ENCODE measurements at places on chromosomes 16 and 17.
A peak's percentile ranks its signal among the peaks of the same experiment; 100 is the strongest.

DNA sequence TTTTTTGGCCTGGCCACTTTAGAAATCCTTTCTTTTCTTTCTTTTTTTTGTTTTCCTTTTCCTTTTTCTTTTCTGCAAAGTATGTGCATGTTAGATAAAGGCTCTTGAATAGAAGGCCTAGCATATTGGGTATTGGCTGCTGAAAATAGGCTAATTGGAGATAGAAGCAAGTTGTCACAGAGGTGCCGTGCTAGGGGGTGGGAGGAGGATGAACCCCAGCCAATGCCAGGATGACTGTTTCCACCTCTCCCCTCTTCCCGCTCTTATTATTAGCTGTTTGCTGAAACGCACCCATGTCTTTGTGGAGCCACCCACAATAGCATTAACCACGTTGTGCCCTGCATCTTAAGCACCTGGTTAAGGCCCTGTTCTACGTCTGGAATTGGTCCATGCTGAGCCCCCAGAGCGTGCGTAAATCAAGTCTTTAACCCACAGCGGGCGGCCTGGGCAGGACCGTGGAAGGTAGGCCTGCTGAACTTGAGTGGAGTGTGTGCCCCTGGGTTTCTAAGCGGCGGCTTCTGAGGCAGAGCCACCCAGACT is 123.6 kb downstream of the MSI2 start:
- DNase-seq = no peak

- no peak for DNase-seq
Measured at GRCh38 chr16:19175492-19176262, 7.6 kb downstream of the SYT17 start.

GRCh38 chr16:24052329-24053098 is 203.6 kb upstream of the CACNG3 start:
- no peak for DNase-seq

DNA sequence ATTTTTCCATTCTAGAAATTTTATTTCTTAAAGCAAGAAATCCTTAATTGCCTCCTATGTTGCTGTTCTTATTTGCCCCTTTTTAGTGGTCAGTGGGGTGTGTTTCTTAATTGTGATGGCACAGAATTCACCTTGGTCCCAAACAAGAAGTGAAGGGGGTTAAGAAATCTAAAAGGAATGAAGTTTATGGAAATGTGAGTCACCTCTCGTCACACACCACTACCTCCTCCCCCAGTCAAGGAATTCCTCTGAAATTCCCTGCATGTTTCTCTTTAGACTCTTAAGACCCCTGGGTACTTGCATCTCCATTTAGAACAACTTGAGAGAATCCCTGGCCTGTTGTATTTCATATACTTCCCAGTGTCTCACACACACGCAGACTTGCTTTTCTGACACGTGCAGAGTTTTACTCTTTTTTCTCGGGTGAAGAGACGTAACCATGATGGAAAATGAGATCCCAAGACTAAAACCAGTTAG is 247.4 kb downstream of the PRKCA start:
- DNase-seq = no peak

DNA sequence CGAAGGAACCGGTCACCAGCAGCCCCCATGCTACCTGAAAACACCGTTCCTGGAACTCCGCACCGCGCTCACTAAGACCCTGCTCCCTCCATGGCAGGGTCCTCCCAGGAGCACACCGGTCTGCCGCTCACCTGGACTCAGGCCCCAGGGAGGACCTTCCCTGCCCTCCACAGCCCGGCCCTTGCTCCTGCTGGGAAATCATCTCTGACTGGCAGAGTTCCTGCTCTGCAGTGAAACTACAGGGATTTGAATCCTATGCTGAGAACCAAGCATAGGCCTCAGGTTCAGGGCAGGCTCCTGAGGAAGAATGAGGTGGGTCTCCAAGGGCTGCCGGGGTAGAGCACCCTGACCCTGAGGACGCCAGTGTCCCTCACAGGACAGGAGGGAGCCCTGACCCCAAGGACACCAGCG is 88.5 kb downstream of the KCNJ12 start:
- DNase-seq = no peak

GRCh38 chr17:72996791-72997190 is 95.7 kb downstream of the SLC39A11 start:
- DNase-seq = no peak

DNA sequence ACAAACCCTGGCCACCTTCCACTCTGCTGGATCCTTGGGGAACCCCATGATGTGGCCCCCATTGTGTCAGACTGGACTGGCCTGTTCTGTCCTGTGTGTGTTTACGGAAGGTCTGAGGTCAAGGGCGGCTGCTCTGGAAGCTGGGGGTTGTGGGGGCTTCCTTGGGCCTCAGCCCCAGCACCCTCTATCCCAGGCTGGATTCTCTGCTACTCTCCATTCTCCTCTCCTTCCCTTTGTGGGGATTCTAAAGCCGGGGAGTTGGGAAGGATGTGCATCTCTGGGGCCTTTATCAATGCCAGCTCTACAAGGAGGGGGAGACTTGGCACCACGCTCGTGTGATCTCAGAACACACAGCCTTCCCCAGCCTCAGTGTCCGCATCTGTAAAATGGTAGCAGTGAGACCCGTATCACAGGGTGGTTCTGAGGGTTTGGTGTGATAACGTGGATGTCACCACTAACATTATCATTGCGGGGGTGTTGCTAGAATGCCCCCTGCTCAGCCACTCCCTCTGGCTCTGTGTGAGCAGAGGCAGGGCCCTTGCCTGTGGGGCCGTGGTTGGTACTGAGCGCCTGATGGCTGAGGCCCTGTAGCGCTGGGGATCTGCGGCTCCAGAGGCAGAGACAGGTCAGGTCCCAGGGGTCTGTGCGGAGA is 18.1 kb downstream of the ADGRG1 start:
- DNase-seq = peak; percentile 40

GRCh38 chr17:41049110-41049509 is 2.0 kb upstream of the KRTAP2-1 start:
- DNase-seq = no peak

DNA sequence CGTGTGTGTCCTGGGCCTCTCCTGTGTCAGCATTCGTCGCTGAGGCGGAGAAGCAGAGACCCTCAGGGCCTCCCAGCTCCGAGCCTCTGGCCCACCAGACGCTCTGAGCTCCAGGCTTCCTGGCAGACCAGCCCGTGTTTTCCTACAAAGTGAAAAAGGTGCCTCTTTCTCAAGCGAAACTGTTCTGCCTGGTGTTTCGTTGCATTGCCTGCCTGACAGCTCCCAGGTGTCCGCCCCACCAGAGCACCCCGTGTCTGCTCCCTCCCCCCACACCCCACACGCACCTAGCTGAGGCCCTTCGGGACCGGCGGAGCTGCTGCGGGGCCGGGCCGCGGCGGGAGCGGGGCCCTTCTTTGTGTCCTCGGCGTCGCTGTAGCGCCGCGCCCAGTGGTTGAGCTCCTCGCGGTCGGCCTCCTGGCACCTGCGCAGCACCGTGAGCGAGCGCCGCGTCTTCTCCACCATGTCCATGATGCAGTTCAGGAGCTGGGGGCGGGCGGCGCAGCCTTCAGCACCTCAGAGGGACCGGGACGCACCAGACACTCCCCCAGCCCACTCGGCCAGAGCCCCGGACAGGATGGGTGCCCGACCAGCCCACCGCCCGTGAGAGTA is 14.7 kb upstream of the PABPN1L start:
- no peak for DNase-seq

DNA sequence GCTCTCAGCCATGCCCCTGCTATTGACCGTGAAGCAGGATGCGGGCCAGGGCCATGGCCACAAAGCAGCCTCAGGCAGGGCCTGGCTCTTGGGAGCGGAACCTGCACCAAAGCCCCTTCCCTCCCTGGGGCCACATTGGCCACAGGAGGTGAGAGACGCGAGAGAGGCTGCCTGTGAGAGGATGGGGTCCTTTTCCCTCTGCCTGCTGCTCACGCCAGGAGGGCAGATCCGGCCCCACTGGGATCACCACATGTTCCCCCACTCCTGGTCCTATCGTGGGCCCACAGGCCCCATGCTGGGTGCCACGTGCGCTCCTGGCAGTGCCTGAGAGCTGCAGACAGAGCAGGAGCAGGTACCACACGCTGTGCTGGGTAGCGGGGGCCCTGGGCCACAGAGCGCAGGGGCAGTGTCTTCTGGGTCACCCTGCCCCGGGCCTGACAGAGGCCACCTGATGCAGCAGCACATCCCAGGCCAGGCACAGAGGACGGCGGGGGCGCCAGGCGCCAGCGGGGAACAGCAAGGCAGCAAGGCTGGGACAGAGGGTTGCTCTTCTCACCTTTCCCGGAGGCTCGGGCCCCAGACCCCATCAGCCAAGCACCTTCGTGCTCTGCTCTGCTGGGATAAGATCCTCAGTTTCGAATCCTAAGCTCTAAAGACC is 9.2 kb upstream of the NUDT16L1 start:
- no peak for DNase-seq

- no peak for DNase-seq
Measured at GRCh38 chr16:83027973-83028372, 401.2 kb downstream of the CDH13 start.

DNA sequence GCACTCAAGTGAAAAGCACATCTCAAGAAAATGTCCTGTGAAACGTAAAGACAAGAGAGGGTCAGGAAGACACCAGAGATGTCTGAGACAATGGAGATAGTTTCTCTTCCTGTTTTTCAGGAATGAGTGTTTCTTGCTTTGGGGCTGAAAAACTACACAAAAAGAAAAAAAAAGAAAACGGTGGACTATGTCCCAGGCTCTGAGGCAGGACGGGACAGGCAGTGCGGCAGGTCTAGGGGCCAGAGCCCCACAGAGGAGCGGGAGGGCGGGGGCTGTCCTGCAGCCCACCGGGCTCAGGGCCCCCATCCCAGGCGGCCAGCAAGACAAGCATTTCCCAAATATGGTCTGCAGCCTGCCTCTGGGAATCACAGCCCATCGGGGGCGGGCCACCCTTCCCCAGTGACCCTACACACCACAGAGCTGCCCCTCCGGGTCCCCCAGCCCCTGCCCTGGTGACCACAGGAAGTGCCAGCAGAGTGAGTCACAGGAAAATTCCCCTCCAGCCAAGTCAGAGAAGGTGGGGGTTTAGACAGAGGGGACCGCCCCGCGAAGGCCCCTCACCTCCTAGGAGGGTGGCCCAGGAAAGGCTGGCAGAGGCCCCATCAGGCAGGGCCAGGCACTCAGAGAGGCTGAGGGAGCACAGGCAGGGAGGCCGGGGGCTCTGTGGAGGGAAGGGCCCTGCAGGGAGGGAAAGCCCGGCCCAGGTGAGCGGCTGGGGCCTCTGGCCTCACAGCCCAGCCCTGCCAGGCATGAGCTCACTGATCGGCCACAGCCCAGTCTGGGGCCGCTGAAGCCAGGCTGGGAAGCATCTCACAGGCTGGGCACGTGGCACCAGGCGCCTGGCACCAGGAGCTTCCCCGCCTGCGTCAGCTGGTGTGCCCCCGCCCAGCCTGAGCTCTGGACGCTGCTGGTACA is 6.3 kb downstream of the BCAR1 start:
- no peak for DNase-seq

- no peak for DNase-seq
Measured at GRCh38 chr17:73585583-73585982, 58.7 kb downstream of the SDK2 start.

DNA sequence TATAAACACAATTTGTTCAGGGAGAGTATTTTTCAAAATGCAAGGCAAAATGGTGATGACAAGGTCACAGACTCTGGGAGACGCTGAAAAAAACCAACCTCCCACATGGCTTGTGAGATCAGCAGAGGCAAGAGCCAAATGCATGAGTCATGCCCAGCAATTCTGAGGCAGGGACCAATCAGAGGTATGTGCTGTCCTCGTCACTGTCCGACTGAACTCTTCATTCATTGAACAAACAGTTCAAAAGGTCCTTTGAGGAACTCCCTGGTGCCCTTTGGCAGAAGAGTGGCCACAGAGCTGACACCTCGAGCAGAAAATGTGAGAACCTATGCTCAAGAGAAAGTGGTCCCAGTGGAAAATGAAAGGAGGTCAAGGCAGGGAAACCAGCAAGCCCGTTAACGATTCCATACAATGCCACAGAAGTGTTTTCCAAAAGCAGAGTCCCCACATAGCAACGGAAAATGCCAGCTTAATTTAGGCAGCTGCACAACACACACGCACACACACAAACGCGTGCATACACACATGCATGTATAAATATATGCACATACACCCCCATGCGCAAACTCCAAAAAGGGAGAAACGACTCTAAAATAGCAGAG is 50.9 kb downstream of the CDH11 start:
- DNase-seq = no peak
